Activated CD4-positive, alpha-beta T cell treated with anti-CD3 and anti-CD28 coated beads for 1 hour (primary cell): ENCODE measurements at places on chromosomes 7 and 10.

DNA sequence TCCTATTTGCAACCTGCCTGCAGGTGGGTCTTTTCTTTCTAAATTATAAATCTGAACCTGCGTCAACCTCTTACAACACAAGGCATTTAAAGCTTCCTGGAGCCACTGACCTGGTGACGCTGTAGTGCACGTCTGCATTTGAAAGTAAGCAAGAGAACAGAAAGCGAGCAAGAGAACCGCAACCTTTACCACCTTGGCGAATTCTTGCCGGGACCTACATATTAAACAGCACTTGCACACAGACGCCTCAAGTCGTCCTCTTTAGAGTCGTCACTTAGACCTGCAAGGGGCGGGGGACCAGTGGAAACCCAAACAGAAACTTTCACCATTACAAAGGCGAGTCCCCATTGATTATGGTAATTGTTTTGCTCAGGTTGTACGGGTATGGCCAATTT lies 9.5 kb downstream of the GLI3 start:
- no peak for DNase-seq

DNA sequence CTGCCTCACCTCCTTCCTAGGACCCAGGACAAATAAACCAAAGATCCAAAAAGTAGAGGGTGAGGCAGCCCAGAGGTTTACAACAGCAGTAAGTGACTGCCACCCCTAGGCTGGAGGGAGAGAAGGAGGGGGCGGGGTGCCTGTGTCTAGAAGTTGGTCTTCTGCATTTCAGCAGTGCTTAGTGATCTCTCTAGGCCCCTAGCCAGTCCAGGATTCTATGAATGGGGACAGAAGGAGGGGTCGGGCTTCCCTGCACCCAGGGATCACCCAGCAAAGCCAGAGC lies 62.8 kb upstream of the KDM7A start:
- DNase-seq, result no peak

DNA sequence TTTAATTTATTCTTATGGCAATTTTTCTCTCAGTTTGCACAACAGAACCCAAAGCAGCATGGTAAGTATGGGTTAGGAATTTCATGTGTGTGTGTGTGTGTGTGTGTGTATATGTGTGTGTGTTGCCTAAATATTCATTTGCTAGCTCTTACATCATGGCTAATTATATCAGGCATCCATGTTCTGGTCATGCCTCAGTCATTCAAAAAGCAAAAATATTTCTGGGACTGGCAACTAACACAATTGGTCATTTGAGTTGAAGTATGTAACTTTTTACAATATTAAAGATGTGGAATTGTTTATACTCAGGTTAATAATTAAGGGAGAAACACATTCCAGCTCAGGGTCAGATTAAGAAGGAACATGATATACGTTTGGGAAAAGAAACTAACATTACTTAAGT lies 67.6 kb upstream of the PHYHIPL start:
- DNase-seq, result no peak

GRCh38 chr7:19665399-19666008 lies 43.3 kb downstream of the POLR1F start:
- no peak for DNase-seq

- DNase-seq, result no peak
Observed at GRCh38 chr10:61845950-61846268, 55.6 kb upstream of the ARID5B start.

- DNase-seq, result no peak
Observed at GRCh38 chr7:103717574-103717973, 271.6 kb upstream of the SLC26A5 start.

DNA sequence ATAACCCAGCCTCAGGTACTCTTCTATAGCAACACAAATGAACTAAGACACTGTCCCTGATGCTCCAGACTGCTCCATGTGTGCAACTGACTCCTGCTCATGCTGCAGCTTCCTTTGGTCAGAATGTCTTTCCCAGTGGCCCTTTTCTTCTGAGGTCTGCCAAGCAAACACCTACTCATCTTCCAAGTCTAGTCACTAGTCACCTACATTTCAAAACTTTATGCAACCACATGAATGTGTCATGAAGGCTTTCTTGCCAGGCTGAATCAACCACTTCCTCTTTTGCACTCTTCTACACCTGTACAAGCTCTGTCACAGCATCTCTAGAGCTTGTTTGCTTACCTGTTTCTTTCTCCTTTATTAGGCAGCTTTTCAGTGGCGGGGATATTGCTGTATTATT lies 75.8 kb downstream of the LSMEM1 start:
- no peak for DNase-seq

GRCh38 chr7:101942603-101943210 lies 125.3 kb downstream of the CUX1 start:
- no peak for DNase-seq

DNA sequence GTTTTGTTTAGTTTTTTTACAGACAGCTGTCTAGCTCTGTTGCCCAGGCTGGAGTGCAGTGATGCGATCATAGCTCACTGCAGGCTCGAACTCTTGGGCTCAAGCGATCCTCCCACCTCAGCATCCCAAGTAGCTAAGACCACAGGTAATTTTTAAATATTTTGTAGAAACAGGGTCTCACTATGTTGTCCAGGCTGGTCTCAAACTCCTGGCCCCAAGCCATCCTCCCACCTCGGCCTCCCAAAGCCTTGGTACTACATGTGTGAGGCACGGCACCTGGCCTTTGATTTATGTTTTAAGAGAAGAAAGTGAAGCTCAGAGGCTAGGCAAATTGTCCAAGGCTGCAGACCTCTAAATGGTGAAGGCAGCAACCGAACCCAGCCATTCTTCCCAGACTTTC lies 98.6 kb upstream of the SVIL start:
- DNase-seq, result no peak

GRCh38 chr10:17854044-17854652 lies 45.0 kb downstream of the MRC1 start:
- DNase-seq, result no peak

DNA sequence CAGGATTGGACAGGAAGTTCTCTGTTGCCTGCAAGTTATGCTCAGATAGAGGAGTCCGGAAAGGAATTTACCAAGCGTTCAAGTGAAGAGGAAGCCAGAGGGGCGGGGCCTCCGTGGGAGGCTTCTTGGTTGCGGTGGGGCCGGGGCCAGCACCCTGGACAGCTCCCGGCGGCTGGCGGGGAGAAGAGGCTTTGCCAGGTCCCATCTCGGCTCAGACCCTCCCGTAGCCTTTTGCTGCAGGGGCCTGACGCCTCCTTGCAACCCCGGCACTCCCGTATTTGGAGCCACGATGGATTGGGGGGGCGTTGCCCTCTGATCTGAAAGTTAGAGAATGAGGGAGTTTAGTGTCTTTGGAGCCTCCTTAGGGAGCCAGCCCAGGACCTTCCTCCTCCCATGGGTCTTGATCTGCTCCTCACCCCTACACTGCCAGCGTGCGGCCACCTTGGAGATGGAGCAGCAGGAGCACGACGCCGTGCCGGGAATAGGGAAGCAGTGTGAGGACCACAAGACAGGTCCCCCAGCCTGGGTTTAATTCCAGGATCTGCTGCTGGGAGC lies 3.1 kb upstream of the SLC18A3 start:
- DNase-seq, result peak; percentile 30

DNA sequence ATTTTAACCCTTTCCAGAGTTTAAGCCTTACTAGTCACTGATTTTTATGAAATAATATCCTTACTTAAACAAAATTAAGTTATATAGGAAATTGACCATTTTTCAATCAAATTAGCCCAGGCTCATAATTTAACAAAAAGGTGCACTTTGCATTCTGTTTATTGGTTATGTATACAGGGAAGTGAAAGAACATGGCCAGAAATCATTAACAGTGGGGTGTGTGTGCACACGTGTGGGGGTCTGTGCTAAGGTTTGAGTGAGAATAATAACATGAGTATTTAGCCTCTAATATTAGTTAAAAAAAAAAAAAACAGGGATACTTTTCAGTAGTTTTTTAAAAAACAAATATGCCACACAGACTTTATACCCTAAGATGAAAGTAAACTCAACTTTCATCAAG lies 510.5 kb upstream of the PFKP start:
- DNase-seq, result no peak

- DNase-seq, result no peak
Observed at GRCh38 chr7:151968357-151968756, 12.1 kb downstream of the GALNTL5 start.

- no peak for DNase-seq
Observed at GRCh38 chr10:61091531-61091930, 147.5 kb upstream of the RHOBTB1 start.

- DNase-seq, result no peak
Observed at GRCh38 chr7:81604808-81605174, 165.1 kb downstream of the HGF start.
